NCI-H2029 treated with DMSO at 0.1 percent for 48 hours (cell line): ENCODE measurements at places on chromosomes 13 and 19.

DNA sequence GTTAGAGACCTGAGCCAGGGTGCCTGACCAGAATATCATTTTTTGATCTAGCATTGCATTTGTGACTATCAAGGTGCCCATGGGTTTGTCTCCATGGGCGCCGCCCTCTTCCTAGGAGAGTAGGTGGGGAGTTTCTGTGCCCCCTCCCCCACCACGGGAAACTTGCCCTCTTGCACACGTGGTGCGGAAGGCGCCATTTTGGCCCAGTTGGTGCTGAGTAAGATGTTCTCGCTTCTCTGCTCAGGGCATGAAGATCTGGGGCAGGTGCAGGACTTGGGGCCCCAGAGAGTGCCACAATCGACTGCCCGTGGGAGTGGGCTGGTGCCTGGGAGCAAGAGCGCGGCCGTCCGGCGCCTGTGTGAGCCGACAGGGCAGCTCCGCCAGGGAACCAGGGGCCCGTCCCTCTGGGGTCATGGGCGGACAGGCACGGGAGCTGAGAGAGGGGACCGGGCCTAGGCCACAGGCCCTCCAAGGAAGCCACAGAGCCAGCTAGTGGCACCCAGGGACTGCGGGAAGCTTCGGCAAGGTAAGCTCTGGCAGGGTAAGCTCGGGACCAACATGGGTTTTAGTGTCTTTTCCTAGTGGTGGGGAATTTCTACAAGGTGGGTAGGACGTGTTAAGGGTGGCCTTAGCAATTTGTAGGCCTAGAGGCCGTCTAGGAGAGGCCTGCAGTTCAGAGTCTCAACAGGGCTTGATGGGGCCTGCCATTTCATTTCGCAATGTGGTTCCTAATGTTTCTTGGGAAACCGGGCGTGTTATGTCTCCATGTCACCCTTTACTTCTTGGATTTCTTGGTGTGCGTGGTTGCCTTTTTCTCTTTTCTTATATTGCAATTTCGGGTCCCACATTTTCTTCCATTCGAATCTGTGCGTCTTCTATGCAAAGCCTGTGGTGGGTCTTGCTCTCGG is 14.5 kb downstream of the SACS start:
- DNase-seq = no peak

- DNase-seq = no peak
These were observed 332.4 kb upstream of the ZNF507 start for GRCh38 chr19:32012886-32013631.

- no peak for DNase-seq
These were observed 2.2 kb downstream of the MZF1 start for GRCh38 chr19:58570770-58571574.

GRCh38 chr13:43057653-43058317 is 34.4 kb downstream of the DNAJC15 start:
- no peak for DNase-seq
